ENCODE measurements at places on chromosomes 1 and 21. TPM values are rescaled to one million over a fixed set of nuclear protein-coding genes. Genes with fewer than 3 reads are reported as not detected.

Gene CD48
- total RNA-seq: not detected

Gene GJC2
- 0.45 TPM for total RNA-seq

Gene SLC44A3
- 2.1 TPM for total RNA-seq

Gene GSTM1
- not detected for total RNA-seq

Gene PPIAL4G
- total RNA-seq: not detected

Gene STIL
- 9.8 TPM for total RNA-seq

Gene LCE6A
- total RNA-seq: not detected

Gene CCDC30
- 0.92 TPM for total RNA-seq

Gene USP48
- total RNA-seq: 18.6 TPM

Gene C21orf91
- 2.4 TPM for total RNA-seq

Gene RUNX3
- total RNA-seq: 6.5 TPM

Gene ZNF669
- total RNA-seq: 3.2 TPM

Gene UMODL1
- total RNA-seq: not detected

Gene FAM167B
- total RNA-seq: 0.80 TPM

Gene TNFRSF8
- total RNA-seq: 0.09 TPM

Gene NSUN4
- total RNA-seq: 14.9 TPM

Gene CFAP45
- total RNA-seq: 0.51 TPM
